ENCODE measurements at places on chromosomes 12 and 14.
A peak's percentile ranks its signal among the peaks of the same experiment; 100 is the strongest.

DNA sequence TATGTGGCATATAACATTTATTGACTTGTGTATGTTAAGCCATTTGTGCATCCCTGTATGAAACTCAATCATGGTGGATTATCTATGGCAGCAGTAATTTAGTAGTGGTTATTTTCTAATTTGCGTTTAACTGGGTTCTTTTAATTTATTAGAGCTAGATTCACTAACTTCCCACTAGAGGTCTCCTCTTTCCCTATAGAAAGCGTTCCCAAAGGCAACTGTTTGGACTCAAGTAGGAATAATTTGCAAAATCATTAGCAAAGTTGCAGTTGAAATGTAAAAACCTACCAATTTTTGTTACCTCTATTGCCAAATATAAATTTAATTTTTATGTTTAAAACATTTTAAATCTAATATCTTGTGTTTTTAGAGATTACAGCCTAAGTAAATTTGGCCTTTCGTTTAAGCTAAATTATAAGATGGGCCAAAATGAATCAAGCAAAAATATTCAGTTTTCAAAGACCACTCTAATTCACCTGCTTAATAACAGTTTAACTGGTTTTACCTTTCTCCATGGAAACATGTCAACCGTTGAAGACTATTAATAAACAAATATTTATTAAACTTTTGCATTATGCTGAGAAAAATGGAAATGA, 6.0 kb downstream of the DMAC2L start:
- DNase-seq = no peak

- DNase-seq = no peak
Measured at GRCh38 chr12:81644503-81644902, 114.6 kb downstream of the PPFIA2 start.

DNA sequence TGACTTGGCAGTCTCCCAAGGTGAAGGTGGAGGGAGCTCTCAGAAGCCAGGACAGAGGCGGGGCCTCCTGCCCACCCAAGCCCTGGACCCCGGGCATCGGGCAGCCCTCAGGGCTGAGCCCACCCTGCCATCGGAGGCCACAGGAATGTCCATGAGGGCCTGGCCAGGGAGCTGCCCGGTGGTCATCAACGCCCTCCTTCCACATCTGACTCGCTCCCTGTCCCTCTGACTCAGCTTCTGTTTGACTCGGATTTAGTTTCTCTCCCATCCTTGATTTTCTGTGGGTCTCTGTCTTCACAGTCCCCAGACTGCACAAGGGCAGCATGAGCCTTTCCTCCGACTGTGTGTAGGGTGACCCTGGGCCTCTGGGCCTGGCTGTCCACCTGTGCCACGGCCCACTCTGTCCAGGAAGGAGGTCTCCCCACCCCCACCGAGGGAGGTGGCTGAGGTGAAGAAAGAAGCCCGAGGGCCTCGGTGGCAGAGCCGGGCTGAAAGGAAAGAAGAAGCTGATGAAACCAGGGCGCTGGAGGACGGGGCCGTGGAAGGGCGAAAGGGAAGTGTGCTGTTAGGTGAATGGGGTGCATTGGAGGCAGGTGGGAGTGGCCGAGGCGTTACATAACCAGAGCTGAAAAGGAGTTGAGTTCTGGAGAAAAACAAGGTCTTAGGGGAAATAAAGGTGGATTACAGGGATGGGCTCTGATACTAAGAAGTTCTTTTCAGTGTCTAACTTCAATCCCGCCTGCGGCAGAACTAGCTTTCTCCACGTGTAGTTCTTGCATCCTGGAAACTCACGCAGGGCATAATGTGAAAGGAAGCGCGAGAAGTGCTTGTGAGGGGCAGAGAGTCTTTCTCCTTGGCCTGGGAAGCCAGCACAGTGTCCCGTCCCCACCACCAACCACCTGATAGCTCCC, 16.7 kb upstream of the TMEM106C start:
- no peak for DNase-seq

DNA sequence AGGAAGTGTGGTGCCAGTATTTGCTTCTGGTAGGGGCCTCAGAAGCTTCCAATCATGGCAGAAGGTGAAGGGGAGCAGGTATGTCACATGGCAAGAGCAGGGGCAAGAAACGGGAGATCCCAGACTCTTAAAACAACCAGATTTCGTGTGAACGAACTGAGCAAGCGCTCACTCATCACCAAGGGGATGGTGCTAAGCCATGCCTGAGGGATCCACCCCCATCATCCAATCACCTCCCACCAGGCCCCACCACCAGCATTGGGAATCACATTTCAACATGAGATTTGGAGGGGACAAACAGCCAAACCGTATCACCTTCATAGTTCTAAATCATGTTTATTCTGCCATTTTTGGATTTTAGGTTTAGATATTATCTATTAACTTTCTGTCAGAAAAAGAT, 140.9 kb downstream of the TGFB3 start:
- no peak for DNase-seq

DNA sequence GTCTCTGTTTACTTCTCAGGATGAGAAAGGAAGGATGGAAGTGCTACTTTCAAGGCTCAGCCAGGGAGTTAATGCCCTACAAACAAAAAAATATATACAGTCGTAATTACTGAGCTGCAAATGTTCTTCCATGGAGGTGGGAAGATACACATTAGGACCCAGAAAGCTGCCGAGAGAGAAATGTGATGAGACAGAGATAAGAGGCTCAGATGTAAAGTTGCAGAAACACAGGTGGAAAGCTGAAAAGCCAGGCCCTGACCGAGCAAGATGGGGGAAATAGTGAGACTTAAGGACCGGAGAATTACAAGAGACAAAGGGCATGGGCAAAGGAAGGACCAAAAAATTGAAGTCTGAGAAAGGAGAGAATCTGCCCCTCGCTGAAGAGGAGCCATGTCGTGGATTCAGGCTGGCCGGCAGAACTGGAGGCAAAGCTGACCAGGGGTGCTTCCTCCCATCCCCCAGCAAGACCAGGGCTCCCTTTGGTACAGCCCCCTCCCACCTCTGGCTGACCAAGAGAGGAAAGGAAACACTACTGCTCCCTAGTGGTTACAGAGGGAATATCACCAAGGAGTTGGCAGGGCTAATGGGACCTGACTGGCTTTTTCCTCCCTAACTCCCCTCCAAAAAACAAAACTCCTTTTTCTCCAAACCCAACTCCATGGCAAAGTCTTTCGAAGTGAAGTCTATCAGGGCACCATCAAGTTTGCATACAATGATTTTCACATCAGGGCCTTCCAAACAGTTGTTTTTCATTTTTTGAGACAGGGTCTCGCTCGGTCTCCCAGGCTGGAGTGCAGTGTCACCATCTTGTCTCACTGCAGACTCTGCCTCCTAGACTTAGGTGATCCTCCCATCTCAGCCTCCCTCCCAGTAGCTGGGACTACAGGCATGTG, 12.1 kb downstream of the ZFHX2 start:
- DNase-seq = peak; percentile 71

- no peak for DNase-seq
Measured at GRCh38 chr12:14396071-14396470, 30.6 kb downstream of the ATF7IP start.

DNA sequence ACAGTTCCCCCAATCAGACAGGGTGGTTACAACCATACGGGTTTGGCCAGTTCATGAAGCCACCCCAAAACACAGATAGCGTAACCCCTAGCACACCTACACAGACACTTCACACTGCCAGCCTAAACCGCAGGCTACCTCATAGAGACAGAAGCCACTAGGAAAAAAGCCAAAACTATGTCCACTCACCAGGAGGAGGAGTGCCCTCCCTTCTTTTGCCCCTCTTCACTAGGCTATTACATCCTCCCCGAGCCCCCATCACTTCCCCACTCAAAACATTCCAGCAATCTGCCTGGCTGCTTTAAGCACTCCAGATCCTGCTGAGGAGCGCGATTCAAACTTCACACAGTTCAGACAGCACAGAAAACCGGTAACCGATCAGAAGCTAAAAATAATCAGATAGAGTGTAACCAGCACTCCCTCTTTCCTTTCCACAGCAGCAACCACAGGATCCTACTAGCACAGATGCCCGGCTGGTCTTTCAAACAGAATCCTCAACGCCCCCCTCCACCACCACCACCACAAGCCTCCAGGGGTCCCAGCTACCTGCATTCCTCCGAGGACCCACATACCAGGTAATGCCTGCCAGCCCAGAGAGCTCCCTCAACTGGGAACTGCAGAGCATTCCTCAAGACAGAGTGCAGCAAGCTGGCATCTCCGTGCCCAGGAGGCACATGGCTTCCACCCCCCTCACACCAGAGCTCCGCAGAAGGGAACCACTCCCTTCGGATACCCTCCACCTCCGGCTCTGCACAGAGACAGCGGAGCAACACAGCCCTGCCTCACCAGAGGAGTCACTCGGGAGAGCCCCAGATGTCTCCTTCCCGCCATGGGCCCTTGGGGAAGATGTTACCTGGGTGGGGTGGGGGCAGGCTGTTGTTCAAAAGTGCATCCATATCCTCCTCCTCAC, 1.5 kb downstream of the CHD4 start:
- DNase-seq = peak; percentile 16

GRCh38 chr12:2228535-2228934, 175.7 kb downstream of the CACNA1C start:
- no peak for DNase-seq

DNA sequence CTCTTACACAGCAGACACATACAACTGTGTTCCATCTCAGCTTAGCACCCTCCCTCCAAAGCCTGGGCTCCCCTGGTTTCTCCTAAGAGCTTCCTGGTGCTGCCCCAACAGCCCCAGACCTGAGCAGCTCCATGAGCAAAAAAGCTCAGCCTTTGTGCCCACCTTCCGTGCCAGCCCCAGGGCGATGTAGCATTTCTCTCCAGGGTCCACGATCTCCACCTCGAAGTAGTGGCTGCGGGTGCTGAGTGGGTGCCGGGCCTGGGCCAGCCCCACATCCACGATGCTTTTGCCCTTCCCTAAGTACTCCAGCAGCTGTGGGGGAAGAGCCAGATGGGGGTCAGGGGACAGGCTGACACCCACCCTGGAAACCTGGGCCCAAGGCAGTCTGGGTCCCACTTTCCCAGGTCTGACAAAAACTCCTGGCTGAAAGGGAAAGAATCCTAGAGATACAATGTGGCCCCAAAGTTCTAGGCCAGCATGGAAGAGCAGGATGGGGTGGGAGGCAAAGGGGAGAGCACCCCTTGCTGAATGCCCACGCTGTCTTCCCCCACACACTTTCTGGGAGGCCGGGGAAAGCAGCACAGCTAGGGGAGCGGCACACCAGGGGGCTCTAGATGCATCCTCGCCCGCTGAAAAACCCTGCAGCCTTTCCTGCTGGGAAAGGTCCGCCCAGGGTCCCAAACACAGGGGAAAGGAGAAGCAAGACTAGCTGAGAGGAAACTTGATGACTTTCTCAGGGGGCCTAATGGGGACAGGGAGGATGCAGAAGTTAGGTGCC, 11.0 kb downstream of the SPRYD3 start:
- no peak for DNase-seq

GRCh38 chr14:59739794-59740193, 130.8 kb downstream of the RTN1 start:
- DNase-seq = no peak

DNA sequence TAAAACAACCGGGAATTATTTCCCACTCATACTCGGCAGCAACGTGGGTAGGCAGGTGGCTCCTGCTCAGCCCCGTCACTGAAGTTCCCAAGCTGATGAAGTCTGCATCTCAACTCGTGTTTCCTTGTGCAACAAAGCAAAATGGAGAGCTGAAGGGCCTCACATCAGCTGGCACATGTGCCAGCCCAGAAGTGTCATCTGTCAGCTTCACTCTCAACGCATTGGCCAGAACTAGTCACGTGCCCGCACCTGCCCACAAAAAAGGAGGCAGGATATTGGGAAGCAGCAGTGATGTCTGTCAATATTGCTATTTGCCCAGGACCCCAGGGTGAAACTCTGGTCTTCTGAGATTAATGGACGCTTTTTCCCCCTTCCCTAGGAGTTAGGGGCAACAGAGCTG, 344.0 kb downstream of the BCL11B start:
- DNase-seq = no peak

DNA sequence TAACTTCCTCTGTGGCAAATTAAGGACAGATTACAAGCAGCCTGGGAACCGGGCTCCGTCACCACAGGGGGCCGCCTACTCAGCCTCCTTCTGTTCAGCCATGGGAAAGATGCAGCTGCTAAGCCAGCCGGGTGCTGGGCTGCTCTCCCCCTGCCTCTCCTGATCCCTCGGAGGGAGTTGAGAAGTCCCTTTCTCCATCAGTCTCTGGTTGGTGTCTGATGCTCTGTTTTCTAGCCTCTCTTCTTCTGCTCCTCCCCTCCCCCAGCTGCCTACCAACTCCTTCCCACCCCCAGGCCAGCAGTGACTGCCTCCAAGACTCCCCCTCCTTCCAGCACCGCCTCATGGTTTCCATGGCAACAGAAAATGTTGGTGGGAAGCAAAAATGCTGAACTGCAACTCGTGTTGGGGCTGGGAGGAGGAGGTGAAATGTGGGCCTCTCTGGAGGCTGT, 486.7 kb downstream of the APAF1 start:
- peak; percentile 4 for DNase-seq

DNA sequence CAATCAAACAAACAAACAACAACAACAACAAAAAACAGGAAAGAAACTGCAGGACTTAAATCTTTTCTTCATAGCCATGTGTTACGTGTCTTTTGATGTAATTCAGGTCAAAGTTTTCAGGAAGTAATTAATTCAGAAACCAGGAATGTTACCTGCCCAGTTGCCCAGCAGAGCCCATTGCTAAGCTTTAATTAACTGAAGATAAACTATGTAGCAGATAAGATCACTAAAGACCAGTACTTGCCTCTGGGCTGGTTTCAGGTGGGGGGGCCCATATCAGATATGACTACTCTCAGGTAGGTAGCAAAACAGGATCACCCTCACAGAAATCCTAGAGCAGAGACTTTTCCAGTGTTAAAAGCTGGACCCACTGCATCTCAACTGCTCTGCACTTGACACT, 69.2 kb downstream of the LIN7A start:
- no peak for DNase-seq

- no peak for DNase-seq
Measured at GRCh38 chr14:77281852-77282410, 10.9 kb upstream of the NGB start.

- no peak for DNase-seq
Measured at GRCh38 chr14:33062476-33062875, 123.8 kb downstream of the NPAS3 start.

GRCh38 chr14:28823245-28823644, 56.7 kb downstream of the FOXG1 start:
- DNase-seq = no peak

DNA sequence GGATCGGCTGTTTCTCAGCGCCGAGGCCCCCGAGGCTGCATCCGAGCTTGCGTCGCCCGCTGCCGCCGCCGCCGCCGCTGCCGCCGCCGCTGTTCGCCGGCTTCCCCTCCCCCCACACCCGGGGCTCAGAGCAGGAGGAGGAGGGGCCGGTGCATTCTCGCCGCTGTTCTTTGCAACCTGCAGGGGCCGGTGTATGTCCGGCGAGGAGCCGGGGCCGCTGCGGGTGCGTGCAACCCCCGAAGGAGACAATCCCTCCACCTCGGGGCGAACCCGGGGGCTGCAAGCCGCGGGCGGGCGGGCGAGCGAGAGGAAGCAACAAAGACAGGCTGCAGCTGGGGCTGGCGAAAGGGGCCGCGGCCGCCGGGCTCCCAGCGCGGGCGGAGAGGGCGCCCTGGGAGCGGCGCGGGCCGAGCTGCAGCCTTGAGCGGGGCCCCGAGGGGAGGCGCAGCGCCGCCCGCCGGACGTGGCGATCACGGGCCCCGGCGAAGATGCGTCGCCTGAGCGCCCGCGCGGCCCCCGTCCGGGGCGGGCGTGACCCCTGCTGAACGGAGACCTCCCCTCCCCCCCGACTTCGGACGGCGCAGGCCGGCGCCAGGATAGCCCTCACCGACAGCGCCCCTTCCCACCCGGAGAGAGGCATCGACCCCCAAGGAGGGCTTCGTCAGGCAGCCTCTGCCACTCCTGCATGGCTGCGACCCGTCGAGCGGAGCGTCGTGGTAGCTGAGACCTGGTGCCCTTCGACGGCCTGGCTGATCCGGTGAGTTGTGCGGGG, 702 bp downstream of the FAM222A start:
- peak; percentile 78 for DNase-seq

- peak; percentile 60 for DNase-seq
Measured at GRCh38 chr14:28754209-28754985, 12.2 kb upstream of the FOXG1 start.
